ENCODE measurements at places on chromosomes 6 and 20. TPM values are rescaled to one million over a fixed set of nuclear protein-coding genes. Genes with fewer than 3 reads are reported as not detected.

DNA sequence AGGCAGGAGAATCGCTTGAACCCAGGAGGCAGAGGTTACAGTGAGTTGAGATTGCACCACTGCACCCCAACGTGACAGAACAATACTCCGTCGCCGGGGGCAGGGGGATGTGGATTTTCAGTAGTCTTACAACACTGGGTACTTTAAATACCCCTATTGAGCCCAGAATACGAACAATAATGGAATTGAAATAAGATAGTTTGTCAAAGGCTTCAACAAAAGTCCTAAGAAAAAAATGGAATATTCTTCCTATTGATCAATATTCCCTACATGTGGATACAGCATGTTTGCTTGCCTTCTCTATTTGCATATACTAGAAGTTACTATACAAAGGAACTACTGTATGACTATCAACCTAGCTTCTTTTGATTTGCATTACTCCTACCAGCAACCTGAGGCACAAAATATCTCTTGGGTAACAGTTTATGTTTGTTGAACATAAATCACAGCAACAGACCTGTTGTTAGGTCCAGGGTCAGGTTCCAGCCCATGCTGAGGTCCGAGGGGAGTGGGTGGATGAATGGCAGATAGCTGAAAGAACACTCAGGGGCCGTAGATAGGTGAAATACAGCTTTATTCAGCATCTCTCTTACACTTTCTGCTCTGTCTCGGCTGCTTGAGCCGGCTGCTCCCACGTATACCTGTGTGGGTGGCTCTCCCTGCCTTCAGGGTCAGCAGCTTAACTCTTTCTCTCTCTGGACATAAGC lies 23.8 kb downstream of the MAN1A1 start:
- DNase-seq = no peak
- no peak overlapping the region for H3K27ac ChIP-seq
- H3K4me1 ChIP-seq = peaks cover 30% of the 10 kb centered on the region
- H3K36me3 ChIP-seq = no peaks in the 10 kb centered on the region
- no peak overlapping the region for H3K4me3 ChIP-seq

DNA sequence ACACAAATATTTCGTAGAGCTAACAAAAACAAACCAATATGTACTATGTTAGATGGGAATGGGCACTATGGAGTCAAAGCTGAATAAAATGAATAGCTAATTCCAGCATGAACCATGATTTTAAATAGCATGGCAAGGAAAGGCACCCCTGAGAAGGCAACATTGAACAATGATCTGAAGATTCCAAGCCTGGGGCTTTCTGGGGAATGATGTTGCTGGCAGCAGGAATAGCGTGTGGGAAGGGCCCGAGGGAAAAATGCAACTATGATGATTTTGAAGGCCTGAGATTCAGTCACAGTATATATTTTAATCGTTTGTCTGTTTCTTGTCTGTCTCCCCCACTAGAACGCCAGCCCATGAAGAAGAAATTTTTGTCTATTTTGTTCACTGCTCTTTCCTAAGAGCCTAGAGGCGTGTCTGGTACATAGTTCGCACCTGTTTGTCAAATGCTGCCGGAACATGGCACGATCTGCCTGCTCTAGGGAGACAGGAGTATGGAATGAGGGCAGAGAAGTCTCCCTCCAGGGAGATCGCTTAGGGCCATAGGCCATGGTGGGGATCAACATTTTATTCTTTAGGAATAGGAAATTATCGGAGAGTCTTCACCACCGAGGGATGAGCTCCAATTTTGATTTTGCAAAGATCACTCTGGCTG lies 84.8 kb upstream of the EYA2 start:
- no peaks in the 10 kb centered on the region for H3K4me1 ChIP-seq
- no peak overlapping the region for H3K27ac ChIP-seq
- no peak for DNase-seq
- H3K4me3 ChIP-seq = no peak overlapping the region

B3GAT2 gene
- total RNA-seq = under 0.01 TPM

BTNL2 gene
- total RNA-seq = not detected

- DNase-seq = peak; percentile 95
- peak overlapping the region; percentile 24 for H3K27ac ChIP-seq
- peaks cover 3% of the 10 kb centered on the region for H3K27me3 ChIP-seq
- H3K36me3 ChIP-seq = no peaks in the 10 kb centered on the region
- no peaks in the 10 kb centered on the region for H3K4me1 ChIP-seq
Measured at GRCh38 chr6:151763938-151764680, 43.4 kb upstream of the ESR1 start.

DNA sequence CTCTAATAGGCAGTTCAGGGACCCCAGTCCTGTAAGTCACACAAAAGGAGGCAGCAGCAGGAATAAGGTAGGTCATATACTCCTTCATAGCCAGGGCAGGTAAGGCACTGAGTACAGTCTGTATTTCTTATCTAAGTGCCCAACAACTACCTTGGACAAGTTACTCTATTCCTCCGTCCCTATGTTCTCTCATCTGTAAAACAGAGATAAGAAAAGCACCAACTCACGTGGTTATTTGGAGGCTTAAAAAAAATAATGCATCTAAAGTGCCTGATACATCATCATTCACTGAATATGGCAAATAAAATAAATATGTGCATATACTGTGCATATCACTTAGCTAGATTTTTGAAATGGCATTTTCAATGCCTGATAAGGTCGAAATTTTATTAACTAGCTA lies 298.1 kb upstream of the CDYL start:
- no peak for DNase-seq
- no peaks in the 10 kb centered on the region for H3K36me3 ChIP-seq
- H3K27ac ChIP-seq = no peak overlapping the region
- H3K27me3 ChIP-seq = no peaks in the 10 kb centered on the region
- H3K4me1 ChIP-seq = no peaks in the 10 kb centered on the region
- no peak overlapping the region for H3K4me3 ChIP-seq

GRCh38 chr20:8194721-8195120 lies 62.7 kb downstream of the PLCB1 start:
- no peaks in the 10 kb centered on the region for H3K27me3 ChIP-seq
- peaks cover 31% of the 10 kb centered on the region for H3K4me1 ChIP-seq
- H3K4me3 ChIP-seq = no peak overlapping the region
- H3K27ac ChIP-seq = no peak overlapping the region
- no peaks in the 10 kb centered on the region for H3K36me3 ChIP-seq

- H3K36me3 ChIP-seq = no peaks in the 10 kb centered on the region
- no peaks in the 10 kb centered on the region for H3K27me3 ChIP-seq
- H3K4me3 ChIP-seq = no peak overlapping the region
- no peak for DNase-seq
Measured at GRCh38 chr6:23929201-23929600, 196.8 kb upstream of the NRSN1 start.

DOP1A gene
- total RNA-seq = 34.2 TPM

CASP8AP2 gene
- total RNA-seq = 20.8 TPM

- H3K4me1 ChIP-seq = no peaks in the 10 kb centered on the region
- H3K36me3 ChIP-seq = no peaks in the 10 kb centered on the region
- H3K27ac ChIP-seq = no peak overlapping the region
- H3K4me3 ChIP-seq = no peak overlapping the region
- no peaks in the 10 kb centered on the region for H3K27me3 ChIP-seq
- no peak for DNase-seq
Measured at GRCh38 chr6:53765270-53765669, 29.5 kb upstream of the LRRC1 start.

MROH8 gene
- total RNA-seq = 3.0 TPM

- H3K27me3 ChIP-seq = no peaks in the 10 kb centered on the region
- H3K4me1 ChIP-seq = peaks cover 4% of the 10 kb centered on the region
- no peaks in the 10 kb centered on the region for H3K36me3 ChIP-seq
- no peak for DNase-seq
- no peak overlapping the region for H3K27ac ChIP-seq
Measured at GRCh38 chr6:105474234-105474633, 71.4 kb upstream of the PREP start.

DNA sequence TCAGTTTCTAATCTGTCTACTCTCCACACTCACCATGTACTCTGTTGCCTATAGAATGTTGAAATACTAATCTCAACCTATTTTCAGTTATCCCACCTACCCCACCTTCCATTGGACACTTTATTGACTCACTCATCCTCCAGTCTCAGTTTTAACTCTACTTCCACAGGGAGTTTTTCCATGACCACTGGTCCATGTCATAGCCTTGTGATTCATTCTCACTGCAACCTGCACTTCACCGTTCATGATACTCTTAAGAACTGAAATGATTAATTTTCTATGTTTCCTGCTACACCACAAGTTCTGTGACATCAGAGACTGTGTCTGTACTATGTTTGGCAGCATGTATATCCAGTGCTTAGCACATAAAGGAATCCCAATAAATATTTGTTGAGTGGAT lies 122.8 kb upstream of the HSF2 start:
- H3K27me3 ChIP-seq = no peaks in the 10 kb centered on the region
- H3K4me3 ChIP-seq = no peak overlapping the region
- H3K27ac ChIP-seq = no peak overlapping the region
- no peaks in the 10 kb centered on the region for H3K4me1 ChIP-seq
- H3K36me3 ChIP-seq = no peaks in the 10 kb centered on the region

DNA sequence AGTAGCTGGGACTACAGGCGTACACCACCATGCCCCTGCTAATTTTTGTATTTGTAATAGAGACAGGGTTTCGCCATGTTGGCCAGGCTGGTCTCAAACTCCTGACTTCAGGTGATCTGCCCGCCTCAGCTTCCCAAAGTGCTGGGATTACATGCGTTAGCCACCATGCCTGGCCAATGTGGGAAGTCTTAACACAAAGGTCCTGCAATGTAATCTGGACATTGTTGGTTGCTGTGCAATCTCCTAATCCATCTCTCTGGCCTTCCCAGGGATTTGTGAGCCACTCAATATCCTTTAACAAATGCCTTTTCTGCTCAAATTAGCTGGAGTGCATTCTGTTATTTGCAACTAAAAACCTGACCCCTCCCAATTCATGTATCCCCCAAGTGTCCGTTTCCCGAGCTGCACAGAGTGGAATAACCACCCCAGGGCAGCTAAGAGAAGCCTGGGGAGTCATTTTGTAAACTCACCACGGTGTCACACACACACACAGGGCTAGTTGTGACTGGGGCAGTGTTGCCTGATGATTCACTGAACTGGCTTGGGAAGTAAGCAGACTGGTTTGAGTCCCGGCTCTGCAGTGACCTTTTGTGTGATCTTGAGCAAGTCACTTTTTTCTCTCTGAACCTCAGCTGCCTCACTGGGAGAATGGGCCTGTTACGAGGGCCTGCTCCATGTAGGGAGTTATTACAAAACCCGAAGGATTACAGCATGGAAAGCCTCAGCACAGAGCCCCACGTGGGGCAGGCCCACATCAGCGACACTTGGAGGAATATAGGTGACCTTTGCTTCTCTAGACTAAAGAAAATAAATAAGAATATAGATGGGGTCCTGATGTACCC lies 152.3 kb downstream of the ZMYND8 start:
- no peaks in the 10 kb centered on the region for H3K27me3 ChIP-seq
- H3K4me3 ChIP-seq = no peak overlapping the region
- no peaks in the 10 kb centered on the region for H3K4me1 ChIP-seq
- no peak for DNase-seq
- H3K27ac ChIP-seq = no peak overlapping the region
- peaks cover 13% of the 10 kb centered on the region for H3K36me3 ChIP-seq

SLC22A2 gene
- not detected for total RNA-seq

DNA sequence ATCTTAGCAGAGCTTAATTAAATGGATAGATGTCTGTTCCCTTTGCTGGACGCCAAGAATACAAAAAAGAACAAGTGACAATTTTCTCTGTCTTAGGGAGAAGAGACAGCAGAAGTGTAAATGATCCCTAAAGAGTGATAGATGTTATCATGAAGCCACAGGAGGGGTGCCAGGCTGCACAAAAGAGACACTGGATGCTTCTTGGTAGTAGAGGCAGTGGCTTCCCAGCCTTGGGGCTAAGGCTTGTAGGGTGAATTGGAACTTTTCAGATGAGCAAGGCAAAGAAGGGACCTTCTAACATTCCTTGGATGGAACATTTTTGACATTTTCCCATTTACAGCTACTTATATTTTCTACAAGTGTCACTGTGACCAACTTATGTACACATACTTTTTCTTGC lies 58.0 kb downstream of the CCN2 start:
- no peak for DNase-seq
- H3K27me3 ChIP-seq = no peaks in the 10 kb centered on the region
- peaks cover 2% of the 10 kb centered on the region for H3K36me3 ChIP-seq
- no peak overlapping the region for H3K27ac ChIP-seq
- no peak overlapping the region for H3K4me3 ChIP-seq

- no peak for DNase-seq
- H3K4me1 ChIP-seq = no peaks in the 10 kb centered on the region
- H3K27me3 ChIP-seq = no peaks in the 10 kb centered on the region
- H3K4me3 ChIP-seq = no peak overlapping the region
- no peak overlapping the region for H3K27ac ChIP-seq
Measured at GRCh38 chr6:153058291-153058690, 55.8 kb upstream of the MTRF1L start.

- no peak overlapping the region for H3K4me3 ChIP-seq
- peaks cover 8% of the 10 kb centered on the region for H3K4me1 ChIP-seq
- H3K27ac ChIP-seq = no peak overlapping the region
- H3K27me3 ChIP-seq = no peaks in the 10 kb centered on the region
- no peak for DNase-seq
Measured at GRCh38 chr6:11412616-11413015, 124.9 kb upstream of the TMEM170B start.

DNA sequence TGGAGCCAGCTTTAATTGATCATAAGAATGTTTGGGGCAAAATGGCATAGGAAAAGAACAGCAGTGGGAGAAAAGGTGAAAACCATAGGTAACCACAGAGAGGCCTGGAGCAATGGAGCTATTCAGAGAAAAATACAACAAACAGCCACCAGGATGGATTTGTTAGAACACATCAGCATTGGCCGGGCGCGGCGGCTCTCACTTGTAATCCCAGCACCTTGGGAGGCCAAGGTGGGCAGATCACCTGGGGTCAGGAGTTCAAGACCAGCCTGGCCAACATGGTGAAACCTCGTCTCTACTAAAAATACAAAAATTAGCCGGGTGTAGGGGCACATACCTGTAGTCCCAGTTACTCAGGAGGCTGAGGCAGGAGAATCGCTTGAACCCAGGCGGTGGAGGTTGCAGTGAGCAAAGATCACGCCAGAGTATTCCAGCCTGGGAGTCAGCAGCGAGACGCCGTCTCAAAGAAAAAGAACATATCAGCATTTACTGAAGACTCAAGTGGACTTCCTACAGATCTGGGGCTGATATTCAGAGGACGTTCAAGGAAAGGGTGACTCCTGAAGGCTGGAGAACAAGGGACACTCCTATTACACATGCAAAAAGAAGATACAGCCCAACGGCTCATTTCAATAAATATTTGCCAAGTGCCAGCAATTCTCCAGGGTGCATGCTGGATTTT lies 20.2 kb downstream of the SNHG17 start:
- H3K4me1 ChIP-seq = peaks cover 5% of the 10 kb centered on the region
- H3K36me3 ChIP-seq = peaks cover 8% of the 10 kb centered on the region
- H3K4me3 ChIP-seq = no peak overlapping the region
- H3K27ac ChIP-seq = no peak overlapping the region
- no peak for DNase-seq

- no peaks in the 10 kb centered on the region for H3K36me3 ChIP-seq
- H3K27ac ChIP-seq = no peak overlapping the region
- DNase-seq = no peak
- no peaks in the 10 kb centered on the region for H3K27me3 ChIP-seq
- no peak overlapping the region for H3K4me3 ChIP-seq
- H3K4me1 ChIP-seq = no peaks in the 10 kb centered on the region
Measured at GRCh38 chr6:119934816-119935215, 585.3 kb upstream of the MAN1A1 start.

- DNase-seq = no peak
- H3K4me3 ChIP-seq = no peak overlapping the region
- peaks cover 11% of the 10 kb centered on the region for H3K27me3 ChIP-seq
- no peak overlapping the region for H3K27ac ChIP-seq
- peaks cover 12% of the 10 kb centered on the region for H3K4me1 ChIP-seq
Measured at GRCh38 chr6:106363401-106364138, 3.1 kb downstream of the CRYBG1 start.

GRCh38 chr6:31725502-31726350 lies 2.6 kb downstream of the MPIG6B start:
- H3K4me3 ChIP-seq = no peak overlapping the region
- H3K27me3 ChIP-seq = no peaks in the 10 kb centered on the region
- peaks cover 41% of the 10 kb centered on the region for H3K36me3 ChIP-seq
- peaks cover 33% of the 10 kb centered on the region for H3K4me1 ChIP-seq
- H3K27ac ChIP-seq = peak overlapping the region; percentile 22
- no peak for DNase-seq
